CD4-positive, alpha-beta T cell treated with Interleukin-1 beta for 1 hour (primary cell): ENCODE measurements at places on chromosomes 16 and 17.

DNA sequence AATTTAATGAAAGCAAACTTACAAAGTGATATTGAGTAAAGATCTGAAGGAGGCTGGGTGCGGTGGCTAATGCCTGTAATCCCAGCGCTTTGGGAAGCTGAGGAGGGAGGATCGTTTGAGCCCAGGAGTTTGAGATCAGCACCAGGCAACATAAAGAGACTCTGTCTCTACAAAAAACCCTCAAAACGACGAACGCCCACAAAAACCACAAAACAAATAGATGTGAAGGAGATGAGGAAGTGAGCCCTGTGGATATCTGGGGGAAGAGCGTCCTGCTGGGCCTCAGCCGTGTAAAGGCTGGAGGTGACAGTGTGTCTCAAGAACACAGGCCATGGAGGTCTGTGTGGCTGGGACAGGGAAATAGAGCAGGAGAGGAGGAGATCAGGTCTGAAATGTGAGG is 68.8 kb downstream of the ITFG1 start:
- DNase-seq, result peak; percentile 4

- DNase-seq, result no peak
Observed at GRCh38 chr16:65044873-65045272, 77.0 kb downstream of the CDH11 start.

DNA sequence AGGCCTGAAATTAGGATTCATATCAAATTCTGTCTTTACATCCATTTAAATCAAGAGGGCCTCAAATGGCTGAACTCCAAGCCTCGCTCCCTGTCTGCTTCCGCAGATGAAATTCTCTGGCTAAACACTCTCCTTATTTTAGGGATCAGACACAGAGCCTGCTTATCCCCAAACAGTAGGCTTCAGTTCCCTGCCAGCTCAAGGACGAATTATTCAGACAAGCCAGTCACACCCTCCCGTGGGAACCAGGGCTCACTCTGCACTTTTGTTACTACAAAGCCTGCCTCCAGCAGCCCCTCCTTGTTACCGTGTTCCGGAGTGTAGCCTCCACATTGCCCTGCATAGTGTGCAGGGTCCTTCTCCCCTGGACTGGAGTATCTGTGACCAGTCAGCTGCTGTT is 46.6 kb upstream of the LCMT1 start:
- DNase-seq, result no peak

GRCh38 chr17:74637265-74637664 is 13.7 kb upstream of the CD300E start:
- peak; percentile 17 for DNase-seq

DNA sequence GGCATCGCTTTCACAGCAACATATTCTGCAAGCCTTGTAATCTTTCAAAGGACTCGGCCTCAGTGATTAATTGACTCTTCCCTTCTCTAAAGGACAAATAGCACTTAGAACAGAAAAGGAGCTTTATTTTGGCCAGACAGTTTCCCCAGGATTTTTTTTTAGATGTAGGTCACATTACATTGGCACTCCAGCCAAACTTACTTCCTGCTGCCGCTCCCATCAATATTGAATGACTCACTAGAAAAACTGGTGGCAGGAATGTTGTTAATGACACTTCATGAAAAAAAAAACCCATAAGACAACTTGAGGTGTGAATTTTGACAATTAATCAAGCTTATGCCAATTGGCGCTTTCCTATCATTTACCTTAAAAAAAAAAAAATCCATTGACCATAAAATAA is 432.6 kb downstream of the TOX3 start:
- DNase-seq, result no peak

DNA sequence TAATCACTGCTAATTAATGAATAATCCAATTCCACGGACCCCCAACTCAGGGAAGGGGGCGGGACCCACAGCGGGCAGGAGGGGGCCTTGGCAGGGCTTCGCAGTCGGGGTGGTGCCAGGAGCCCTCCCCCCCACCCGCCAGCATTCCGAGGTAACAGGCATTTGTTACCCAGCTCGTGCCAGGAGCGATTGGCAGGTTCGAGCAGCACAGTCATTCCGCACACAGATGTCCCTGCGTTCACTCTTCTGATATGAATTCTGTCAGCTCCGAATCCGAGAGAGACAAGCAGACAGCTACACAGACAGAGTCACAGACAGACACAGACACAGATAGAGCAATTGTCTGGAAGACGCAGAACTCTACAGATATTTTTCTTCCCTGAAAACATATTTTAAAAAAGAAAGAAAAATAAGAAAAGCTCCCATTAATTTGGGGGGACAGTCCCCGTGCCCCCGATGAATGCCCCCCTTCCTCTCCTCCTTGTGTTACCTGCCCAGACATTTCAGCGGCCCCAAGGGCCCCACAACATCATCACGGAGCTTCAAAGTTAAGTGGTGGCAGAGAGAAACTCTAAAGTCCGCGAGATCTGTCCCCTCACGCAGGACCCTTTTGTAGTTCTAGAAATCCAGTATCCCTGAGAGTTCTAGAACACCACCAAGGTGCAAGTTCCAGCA is 10.2 kb downstream of the NEUROD2 start:
- no peak for DNase-seq

DNA sequence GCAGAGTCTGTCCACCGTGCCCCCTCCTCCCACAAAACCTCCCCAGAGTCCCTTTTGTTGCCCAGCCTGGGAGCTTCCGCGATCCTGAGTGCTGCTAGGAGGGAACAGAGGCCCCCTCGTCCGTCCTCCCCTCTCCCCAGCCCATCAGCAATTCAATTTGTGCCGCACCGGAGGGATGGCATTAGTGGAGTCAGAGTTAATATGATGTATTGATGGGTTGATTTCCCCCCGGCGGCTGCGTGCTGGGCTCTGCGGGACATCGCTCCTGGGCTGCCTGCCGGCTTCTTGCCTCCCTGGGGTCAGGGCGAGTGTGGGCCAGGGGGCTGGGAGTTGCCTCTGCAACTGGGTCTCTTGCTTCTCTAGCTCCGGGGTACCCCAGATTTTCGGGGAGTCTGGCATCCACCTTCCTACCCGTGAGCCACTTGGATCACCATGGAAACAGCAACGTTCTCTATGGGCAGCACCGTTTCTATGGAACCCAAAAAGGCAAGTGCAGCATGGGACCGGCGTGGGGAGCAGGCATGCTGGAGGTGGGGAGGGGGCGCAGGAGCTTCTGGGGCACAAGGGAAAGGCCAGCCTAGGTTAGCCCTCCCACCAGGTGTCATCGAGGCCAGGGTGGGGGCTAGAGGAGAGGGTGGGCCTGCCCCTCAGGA is 42.9 kb downstream of the BAHCC1 start:
- no peak for DNase-seq

- DNase-seq, result no peak
Observed at GRCh38 chr16:89140981-89141883, 30.3 kb upstream of the CDH15 start.

- no peak for DNase-seq
Observed at GRCh38 chr16:11705311-11706025, 37.2 kb downstream of the TXNDC11 start.

- no peak for DNase-seq
Observed at GRCh38 chr17:15411384-15412198, 55.8 kb downstream of the CDRT4 start.

DNA sequence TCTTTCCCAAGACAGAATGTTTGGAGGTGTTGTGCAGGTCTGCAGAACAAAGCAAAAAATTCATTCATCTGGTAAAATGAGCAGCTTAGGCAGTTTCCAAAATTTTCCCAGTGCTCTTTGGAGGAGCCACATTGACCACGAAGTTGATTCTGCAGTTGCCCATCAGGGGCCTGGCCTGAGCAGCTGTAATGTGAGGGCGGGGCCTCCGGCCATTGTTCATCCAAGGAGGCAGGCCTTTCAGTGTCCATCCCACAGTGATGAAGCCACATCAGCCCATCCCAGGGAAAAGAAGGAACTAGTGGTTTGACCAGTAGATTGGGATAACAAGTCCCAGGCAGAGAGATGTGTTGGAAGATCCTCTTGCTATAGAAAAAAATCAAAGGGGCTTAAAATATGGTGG is 10.1 kb downstream of the UBFD1 start:
- DNase-seq, result no peak

GRCh38 chr16:35748621-35749252 is 2289.3 kb downstream of the TP53TG3F start:
- DNase-seq, result no peak

GRCh38 chr17:29705386-29705785 is 82.7 kb upstream of the CORO6 start:
- DNase-seq, result peak; percentile 47
